ENCODE measurements at places on chromosomes 13 and 19.

DNA sequence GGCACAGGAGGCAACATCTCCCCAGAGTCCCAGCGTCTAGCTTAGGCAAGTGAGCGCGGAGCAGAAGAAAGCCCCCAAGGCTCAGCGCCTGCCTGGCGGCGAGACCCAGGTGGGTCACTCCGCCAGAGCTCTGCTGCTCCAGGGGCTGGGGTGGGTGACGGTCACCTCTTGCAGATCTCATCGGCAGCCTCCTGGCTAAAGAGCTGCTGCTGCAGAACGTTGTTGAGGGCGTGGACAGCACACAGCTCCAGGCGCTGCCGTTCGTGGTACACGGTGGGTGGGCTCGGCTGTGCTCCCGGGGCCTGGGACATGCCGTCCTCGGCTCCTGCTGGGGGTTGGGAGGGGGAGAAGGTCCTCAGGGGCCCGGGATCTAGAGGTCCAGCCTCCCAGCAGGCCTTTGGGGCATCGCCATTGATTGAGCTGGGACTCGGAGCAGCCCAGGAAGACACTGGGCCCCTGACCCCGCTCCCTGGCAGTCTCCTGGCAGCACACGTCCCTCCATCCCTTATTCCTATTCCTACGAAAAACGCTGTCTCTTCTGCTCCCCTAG is 795 bp downstream of the JOSD2 start:
- DNase-seq = no peak

DNA sequence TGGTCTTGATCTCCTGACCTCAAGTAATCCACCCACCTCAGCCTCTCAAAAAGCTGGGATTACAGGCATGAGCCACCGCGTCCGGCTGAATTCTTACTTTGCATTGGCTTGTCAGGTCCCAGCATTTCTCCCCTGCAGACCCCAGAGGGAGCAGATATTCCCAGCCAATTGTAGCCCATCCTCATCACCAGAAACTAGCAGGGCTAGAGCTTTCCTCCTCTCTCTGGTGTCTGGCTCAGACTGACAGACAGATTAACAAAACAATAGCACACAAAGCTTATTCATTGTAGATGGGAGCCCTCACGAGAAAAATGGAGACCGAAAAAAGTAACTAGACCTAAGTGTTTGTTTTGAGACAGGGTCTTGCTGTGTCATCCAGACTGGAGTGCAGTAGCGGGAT is 7.5 kb upstream of the MPV17L2 start:
- no peak for DNase-seq

DNA sequence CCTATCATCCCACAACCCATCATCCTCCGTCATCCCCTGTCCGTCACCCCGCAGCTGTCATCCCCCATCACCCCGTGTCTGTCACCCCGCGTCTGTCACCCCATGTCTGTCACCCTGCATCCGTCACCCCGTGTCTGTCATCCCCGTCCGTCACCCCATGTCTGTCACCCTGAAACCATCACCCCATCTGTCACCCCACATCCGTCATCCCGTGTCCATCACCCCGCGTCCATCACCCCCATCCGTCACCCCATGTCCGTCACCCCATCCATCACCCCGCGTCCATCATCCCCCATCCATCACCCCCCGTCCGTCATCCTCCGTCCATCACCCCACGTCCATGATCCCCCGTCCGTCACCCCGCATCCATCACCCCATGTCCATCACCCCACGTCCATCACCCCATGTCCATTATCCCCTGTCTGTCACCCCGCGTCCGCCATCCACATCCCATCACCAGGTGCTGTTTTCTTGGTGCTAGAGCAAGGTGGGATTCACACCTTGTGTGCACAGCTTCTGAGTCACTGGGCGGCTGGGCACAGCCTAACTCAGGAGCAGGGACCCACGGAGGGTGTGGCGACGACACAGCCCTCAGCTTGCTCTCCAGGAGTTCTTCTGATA is 24.2 kb downstream of the RASA3 start:
- no peak for DNase-seq

GRCh38 chr19:664913-665443 is 2.0 kb upstream of the RNF126 start:
- DNase-seq = no peak

DNA sequence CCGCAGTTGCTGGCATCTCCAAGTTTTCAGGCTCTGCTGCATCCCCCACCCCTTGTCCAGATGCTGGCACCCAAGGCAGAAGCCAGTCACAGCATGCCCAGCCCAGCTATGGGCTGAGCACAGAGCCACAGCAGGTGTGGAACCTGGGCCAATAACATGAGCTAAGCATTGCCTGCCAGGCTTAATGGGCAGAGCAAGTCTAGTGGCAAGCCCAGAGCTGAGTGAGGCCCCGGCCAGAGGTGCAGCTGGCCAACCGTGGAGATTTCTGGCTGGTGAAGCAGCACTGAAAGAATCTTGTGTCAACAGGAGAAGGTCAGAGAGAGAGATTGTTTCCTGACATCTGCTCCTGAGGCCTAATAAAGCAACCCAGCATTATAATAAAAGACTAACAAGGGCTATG is 111.0 kb downstream of the B3GLCT start:
- no peak for DNase-seq

GRCh38 chr13:93865235-93865634 is 614.2 kb downstream of the DCT start:
- DNase-seq = no peak

DNA sequence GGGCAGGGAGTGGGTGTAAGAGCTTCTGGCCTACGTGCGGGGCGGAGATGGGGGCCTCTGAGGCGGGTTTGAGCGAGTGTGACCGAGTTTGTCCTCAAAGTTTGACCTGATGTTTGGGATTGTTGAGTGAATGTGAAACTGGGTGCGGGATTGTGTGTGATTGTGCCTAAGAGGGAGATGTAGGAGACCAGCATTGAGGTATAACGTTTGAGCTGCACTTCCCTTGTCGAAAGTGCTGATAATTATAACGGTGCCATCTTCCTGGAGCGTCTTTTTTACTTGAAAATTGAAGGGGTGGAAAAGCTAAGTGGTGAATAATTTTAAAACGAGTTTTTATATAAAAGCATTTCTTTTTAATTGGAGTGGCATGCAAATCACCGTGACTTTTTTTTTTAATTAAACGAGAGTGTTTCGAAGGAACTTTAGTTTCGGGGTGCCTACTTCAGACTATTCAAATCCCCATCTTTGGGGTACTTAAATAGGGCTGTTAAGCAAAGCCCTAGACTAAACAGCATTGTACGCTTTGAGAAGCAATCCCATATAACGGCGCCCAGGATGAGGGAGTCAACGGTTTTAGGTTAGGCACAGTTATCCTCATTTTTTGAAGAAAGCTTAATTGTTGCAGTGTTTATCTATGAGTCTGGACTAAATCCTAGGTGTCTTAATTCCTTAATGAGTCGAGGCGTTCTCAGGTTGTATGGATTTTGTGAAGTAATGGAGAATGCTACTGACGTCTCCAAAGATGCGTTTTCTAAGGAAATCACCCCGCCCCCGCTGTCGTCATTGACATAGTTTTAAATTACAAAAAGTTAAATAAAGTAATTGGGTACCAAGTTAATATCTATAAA is 594 bp downstream of the ZNF146 start:
- DNase-seq = peak; percentile 47

DNA sequence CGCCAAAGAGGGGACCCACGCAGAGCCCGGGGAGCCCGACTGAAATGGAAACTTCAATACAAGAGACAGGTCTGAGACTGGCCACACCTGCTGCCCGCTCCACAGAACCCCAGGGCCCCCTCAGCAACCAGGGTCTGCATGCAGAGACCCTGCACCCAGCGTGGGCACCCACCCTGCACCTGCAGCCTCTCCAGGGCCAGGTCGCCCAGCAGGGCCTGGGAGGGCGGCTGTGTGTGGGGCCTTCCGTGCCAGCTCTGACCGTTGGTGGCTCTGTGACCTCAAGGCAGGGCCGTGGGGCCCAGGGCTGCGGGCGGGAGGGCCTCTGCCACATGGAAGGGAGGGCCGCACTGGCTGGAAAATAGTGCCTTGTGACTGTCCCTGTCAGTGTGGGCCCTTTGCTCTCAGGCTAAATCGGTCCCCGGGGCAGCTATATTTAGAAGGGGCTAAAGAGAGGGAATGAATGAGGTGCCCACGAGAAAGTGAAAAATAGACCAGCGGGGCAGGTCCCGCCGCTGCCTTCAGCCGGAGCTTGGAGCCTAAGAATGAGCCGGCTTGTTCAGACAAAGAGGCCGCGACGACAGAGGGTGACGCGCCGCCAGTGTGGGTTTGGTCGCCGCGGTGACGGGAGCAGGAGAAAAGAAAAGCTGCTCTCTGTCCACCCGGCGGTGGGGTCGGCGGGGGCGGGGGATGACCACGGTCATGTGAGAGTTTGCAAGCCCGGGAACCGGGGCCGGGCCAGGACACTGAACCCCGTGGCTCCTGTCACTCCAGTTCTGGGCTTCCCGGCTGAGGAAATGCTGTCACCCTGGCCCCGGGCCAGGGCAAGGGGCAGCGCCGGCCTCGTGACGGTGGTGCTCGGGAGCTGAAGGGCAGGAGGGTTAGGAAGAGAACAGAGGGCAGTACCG is 70.5 kb downstream of the GADD45B start:
- DNase-seq = no peak

DNA sequence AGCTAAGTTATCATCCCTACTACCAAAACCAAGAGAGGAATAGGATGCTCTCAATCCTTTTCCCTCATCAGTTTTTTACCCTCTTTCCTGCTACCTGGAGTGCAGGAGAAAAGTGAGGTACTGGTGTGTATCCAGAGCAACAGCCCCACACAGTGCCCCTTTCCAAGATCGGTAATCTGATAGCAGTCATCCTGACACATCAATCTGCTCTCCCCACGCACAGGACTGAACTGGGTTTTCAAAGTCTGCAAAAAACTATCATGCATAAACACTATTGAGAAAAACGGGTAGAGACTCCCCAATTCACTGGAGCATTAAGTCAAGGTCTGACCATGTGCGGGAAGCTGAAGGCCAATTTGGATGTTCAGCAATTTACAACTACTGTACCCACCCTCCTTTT is 284.8 kb downstream of the RBM26 start:
- DNase-seq = no peak

GRCh38 chr13:113458253-113459065 is 5.2 kb upstream of the ADPRHL1 start:
- no peak for DNase-seq

GRCh38 chr13:38394777-38395496 is 45.3 kb downstream of the UFM1 start:
- peak; percentile 34 for DNase-seq

DNA sequence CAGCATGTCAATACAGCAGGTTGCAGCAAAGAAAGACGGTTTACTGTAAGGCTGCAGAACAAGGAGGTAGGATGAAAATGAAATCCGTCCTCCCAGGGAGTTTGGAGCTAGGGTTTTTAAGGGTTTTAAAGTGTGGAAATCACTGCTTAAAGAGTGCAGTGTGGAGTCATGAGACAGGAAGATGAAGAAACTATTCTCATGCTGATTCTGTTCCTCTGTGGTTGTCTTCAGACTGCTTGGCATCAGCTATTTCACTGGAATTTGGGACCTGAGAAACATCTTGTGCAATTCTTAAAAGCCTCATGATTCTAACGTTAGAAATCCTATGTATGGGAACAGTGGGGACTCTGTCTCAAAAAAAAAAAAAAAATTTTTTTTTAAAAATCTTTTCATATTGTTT is 11.4 kb downstream of the ZNF331 start:
- DNase-seq = no peak

- DNase-seq = no peak
These were observed 18.0 kb downstream of the ZAR1L start for GRCh38 chr13:32297206-32297605.

- no peak for DNase-seq
These were observed 244.2 kb downstream of the NHLRC3 start for GRCh38 chr13:39282400-39282972.

DNA sequence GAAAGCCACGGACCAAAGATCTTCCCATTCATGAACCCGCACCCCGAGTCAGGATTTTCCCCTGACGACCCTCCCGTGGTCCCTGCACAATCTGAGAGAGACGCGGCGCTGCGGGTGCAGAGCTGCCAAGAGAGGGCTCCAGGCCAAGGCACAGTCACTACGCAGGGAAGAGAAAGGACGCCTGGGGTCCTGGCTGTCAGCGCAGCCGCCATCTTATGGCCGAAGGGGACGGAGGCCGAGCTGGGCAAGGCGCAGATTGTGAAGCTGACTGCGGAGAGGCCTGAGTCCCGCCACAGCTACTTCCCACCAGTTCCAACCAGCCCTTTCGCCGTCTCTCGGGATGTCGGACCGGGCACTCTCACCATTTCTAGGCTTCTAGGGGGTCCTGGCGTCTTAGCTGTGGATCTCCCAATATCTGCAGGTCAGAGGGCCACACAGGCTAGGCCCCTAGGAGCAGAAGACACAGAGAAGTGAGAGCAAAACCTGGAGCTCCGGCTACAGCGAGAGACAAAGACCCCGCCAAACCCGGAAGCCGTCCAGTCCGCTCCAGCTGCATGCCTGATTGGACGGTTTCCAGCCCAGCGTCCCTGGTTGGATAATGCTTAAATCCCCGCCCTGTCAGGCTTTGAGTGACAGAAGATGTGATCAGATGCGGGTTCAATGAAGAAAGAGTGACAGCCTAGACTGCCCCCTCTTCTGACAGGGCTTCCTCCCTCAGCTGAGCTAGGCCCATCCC is at the start of gene ZNF100:
Gene ZNF100, minus strand, starts transcription at position 515 of the 736 bp plus-strand sequence. Its CDS starts 150 bp downstream, at position 365.
- DNase-seq = peak; percentile 88

DNA sequence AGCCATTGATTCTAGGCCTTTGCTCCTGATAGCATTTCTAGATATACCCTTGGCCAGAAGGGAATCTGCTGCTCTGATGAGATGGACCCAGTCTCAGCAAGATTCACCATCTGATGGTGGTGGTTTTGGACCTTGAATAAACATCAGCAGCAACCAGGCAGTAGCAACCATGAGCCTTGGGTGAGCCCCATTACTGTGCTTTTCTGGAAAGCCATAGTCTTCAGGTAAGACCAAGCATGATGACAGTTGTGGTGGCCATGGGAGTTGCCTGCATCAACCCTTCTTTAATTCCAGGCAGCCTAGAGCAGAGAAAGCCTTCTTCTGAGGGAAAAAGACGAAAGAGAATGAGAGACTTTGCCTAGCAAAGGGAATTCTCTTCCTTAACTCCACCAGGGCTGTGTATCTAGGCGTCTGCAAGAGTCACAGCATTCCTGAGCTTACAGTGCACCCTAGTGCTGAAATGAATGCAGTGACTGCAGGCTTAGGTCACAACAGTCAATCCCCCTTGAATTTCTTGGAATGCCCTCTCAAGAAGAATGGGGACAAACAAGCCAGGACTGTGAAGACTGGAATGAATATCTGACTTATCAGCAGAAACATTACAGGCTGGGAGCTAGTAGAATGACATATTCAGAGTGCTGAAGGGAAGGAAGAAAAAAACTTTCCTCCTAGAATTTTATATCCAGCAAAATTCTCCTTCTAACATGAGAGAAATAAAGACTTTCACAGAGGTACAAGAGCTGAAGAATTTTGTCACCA is 942.4 kb upstream of the PCDH20 start:
- DNase-seq = peak; percentile 2

DNA sequence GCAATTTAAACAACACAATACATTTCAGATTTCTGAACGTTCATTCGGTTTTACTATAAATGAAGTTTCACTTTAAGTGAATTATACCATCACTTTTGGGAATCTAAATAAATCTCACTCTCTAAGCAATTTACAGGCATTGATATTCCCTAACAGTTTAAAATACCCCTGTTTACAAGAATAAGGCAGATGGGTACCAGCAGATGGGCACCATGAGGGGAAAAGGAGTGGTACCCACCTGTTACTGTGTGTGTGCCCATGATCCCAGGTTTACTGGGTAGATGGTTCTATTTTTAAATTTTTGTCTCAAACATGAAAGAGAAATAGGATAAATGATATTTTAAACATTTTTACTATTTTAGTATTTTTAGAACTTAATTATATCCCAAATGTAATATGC is 212.9 kb downstream of the PCDH9 start:
- DNase-seq = no peak

GRCh38 chr19:11227195-11227886 is 12.1 kb upstream of the ANGPTL8 start:
- no peak for DNase-seq
